Immature natural killer cell (primary cell): ENCODE measurements at places on chromosomes 3 and 15.
A peak's percentile ranks its signal among the peaks of the same experiment; 100 is the strongest.

GRCh38 chr15:35439291-35439690, 106.7 kb downstream of the DPH6 start:
- no peaks in the 10 kb centered on the region for H3K4me1 ChIP-seq
- H3K4me3 ChIP-seq: no peak overlapping the region
- no peak for DNase-seq

- no peak for DNase-seq
- no peaks in the 10 kb centered on the region for H3K4me1 ChIP-seq
- peaks cover 1% of the 10 kb centered on the region for H3K27me3 ChIP-seq
- no peak overlapping the region for H3K27ac ChIP-seq
- no peak overlapping the region for H3K4me3 ChIP-seq
Observed at GRCh38 chr3:184450547-184450946, 70.7 kb downstream of the CHRD start.

- H3K27ac ChIP-seq: peak overlapping the region; percentile 90
- peaks cover 24% of the 10 kb centered on the region for H3K4me1 ChIP-seq
- H3K36me3 ChIP-seq: peaks cover 7% of the 10 kb centered on the region
- peak overlapping the region; percentile 97 for H3K4me3 ChIP-seq
- H3K27me3 ChIP-seq: peaks cover 7% of the 10 kb centered on the region
Observed at GRCh38 chr15:23038726-23039142, 635 bp downstream of the TUBGCP5 start.

DNA sequence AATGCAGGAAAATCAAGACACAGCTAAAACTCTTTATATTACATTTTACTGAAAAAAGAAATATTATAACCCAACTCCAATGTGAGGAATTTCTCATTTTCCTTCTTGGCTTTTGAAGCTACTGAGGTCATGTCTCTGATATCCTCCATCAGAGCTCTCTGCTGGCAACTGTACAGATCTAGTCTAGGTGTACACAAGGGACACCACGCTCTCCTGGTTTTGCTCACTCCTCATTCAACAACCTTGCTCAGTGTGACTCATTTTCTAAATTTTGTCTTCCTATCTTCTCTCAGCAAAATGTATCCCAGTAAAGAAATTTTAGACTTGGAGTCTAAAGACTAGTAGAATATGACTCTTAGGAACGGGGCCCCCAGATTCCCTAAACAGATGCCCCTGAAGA, 144.3 kb downstream of the KCNMB2 start:
- no peaks in the 10 kb centered on the region for H3K4me1 ChIP-seq
- H3K27ac ChIP-seq: no peak overlapping the region
- no peaks in the 10 kb centered on the region for H3K36me3 ChIP-seq
- H3K27me3 ChIP-seq: no peaks in the 10 kb centered on the region
- no peak for DNase-seq
